ENCODE measurements at places on chromosomes 7 and 10.

DNA sequence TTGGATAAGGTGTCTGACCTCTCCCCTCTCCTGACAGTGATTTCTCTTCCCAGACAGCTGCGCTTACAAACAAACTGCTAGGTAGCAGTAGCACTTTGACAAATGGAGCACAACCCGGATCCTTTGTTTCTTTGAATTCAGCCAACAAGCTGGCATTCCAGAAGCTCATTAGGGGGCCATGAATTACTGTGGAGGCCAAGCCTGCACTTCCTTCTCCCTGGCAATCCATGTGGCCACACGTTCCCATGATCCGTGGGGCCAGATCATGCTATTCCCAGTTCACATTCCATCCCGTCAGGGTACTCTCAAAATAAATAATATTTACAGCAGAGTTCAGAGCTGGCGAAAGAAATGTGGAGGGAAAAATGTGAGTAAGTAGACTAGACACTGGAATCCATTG lies 172.4 kb downstream of the PRPF18 start:
- no peak for DNase-seq

GRCh38 chr7:133836666-133837065 lies 290.5 kb upstream of the LRGUK start:
- no peak for DNase-seq

DNA sequence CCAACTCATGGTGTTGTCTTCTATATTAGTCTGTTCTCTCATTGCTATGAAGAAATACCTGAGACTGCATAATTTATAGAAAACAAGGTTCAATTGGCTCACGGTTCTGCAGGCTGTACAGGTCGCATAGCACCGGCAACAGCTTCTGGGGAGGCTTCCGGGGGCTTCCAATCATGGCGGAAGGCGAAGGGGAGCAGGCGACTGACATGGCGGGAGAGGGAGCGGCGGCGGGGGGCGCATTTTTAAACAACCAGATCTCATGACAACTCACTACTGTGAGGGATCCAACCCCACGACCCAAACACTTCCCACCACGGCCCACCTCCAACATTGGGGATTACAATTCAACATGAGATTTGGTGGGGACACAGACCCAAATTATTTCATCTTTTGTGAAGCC lies 28.7 kb upstream of the GDI2 start:
- no peak for DNase-seq

DNA sequence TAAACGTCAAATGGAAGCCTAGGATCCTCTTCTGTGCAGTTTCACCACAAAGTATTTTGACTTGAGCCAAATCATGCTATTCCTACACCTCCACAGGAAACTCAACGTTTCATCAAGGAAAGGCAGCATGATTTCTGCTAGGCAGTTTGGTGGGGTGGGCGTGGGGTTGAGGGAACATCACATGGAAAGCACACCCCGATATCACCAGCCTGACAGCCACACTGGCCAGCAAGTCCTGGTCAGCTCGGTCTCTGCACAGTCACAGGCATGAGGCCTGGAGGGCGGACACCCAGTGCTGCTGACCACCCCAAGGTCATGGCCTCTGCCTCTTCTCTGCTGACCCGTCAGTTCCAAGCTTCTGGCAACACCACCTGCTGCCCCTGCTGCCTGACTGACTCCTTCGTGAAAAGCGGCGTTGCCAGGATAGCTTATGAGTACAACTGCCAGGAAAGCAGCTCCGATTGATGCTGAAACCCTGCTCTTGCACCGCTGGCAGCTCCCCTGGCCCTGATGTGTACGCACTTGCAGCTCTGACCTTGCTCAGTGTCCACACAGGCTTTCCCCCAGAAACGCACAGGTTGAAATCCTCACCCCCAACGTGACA lies 171.5 kb downstream of the DIP2C start:
- no peak for DNase-seq

DNA sequence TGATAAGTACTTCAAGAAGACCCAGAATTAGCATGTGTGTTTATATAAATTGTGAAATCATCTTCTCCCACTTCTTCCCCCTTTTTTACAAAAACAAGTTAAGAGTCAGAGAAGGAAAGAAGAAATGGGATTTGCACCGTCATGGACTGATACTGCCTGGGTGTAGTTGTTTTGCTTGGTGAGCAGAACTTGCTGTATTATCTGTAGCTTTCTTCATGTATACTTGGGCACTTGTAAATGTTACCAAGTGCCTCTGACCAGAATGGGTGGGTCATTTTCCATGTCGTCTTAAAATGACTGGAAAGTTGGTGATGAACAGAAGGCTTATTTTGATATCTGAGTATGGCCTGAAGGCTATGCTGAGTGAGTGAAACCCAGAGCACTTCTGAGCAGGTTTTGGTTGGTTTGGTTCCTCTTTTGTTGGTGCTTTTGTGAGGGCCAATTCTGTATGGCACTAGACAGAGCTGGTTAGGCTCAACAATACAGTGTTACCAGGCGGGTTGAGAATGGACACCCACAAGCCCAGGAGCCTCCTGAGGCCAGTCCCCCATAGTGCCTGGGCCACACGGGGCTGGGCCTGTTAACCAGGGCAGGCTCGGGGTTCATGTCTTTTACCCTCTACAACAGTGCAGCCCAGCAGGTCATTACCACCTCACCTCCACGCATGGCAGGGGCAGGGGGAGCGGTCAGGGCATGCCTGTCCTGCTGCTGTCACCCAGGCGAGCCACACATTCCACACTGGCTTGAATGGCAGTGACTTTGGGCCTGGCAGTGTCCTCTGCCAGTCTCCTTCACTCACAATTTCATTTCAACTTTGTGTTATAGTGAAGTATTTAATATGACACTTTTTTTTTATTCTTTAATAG lies 115.1 kb downstream of the CCNY start:
- no peak for DNase-seq

DNA sequence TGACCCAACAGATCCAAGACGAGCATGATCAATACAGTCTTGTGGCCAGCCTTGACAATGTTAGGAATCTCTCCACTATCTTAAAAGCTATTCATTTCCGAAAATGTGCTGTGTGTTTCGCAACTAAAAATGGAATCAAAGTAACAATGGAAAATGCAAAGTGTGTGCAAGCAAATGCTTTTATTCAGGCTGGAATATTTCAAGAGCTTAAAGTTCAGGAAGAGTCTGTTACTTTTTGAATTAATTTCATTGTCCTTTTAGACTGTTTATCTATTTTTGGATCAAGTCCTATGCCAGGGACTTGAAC lies 24.3 kb upstream of the TIAL1 start:
- no peak for DNase-seq

DNA sequence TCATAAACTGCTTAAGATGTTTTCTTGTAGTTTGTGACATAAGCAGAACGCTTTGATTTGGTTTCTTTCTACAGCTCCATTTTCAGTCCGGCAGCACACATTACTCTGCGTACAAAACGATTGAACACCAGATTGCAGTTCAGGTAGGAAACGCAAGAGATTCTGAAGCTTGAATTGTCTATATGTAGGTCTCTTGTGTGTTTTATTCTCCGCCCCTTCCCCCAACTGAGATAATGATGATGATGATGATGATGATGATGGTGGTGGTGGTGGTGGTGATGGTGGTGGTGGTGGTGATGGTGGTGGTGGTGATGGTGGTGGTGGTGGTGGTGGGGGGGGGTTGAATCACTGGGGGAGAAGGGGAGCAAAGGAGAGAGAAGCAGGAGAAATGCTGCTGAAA lies 14.4 kb downstream of the TCF7L2 start:
- no peak for DNase-seq

DNA sequence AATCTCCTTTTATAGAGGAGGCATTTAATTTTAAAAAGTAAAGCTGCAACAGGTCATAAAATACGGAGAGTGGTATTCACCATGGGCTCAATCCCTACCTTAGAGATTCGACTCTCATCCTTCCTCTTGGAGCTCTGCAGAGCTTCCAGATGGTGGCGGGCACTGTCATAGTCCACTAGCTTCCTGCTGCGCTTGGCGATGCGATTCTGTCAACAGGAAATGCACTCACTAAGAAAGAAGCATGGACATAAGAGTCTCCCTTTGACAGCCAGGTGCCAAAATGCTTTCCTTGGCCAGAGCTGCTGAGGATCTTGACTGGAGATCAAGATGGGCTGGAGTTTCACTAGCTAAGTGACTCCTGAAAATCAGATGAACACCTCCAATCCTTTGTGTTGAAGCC lies 154.4 kb downstream of the AMPH start:
- no peak for DNase-seq

- DNase-seq, result no peak
These were observed 37.8 kb upstream of the CHST15 start for GRCh38 chr10:124131172-124131571.

DNA sequence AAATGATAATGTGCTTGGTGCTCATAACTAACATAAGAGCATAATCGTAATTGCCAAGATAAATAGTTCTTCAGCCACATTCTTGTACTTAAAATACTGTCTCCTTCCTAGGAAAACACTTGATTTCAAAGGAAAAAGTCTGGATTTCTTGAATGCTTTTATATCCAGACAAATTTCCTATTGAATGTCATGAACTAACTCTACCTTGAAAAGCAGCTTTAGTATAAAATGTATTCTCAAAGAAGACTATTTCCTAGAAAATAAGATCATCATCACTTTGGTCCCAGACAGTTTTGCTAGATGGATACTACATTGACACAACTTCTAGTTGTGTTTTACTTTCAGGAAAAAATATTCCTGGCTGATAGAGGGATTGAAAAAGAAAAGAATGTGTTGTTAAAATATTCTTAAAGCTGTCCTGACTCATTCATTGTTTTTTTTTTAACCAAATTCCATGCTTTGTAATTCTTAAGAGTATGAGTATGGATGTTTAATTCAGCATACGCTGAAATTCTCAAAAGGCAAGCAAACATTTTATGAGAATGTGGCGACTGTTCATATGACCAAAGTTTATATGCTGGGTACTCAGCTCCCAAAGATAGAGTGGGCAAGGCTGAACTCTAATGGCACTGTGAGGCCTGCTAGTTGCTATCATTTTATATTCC lies 106.1 kb downstream of the PPP1R3A start:
- peak; percentile 10 for DNase-seq

- DNase-seq, result no peak
These were observed 231.7 kb upstream of the CNTNAP2 start for GRCh38 chr7:145884716-145885514.

DNA sequence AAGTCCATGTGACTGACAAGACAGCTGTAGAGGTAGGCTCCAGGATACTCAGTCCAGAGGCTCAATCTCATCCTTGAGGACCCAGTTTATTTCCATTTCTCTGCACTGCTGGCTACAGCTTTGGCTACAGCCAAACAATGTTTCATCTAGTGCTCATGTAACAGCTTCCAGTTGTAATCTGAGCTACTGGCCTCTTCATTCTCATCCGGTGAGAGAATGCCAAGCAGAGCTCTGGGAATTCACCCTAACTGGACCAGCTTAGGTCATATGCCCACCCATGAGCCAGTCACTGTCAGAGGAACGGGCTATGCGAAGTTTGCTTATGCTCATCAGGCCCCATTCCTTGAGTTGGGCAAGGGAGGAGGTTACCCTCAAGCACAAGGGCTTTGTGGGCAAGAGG lies 192.9 kb downstream of the EVX1 start:
- DNase-seq, result peak; percentile 27

DNA sequence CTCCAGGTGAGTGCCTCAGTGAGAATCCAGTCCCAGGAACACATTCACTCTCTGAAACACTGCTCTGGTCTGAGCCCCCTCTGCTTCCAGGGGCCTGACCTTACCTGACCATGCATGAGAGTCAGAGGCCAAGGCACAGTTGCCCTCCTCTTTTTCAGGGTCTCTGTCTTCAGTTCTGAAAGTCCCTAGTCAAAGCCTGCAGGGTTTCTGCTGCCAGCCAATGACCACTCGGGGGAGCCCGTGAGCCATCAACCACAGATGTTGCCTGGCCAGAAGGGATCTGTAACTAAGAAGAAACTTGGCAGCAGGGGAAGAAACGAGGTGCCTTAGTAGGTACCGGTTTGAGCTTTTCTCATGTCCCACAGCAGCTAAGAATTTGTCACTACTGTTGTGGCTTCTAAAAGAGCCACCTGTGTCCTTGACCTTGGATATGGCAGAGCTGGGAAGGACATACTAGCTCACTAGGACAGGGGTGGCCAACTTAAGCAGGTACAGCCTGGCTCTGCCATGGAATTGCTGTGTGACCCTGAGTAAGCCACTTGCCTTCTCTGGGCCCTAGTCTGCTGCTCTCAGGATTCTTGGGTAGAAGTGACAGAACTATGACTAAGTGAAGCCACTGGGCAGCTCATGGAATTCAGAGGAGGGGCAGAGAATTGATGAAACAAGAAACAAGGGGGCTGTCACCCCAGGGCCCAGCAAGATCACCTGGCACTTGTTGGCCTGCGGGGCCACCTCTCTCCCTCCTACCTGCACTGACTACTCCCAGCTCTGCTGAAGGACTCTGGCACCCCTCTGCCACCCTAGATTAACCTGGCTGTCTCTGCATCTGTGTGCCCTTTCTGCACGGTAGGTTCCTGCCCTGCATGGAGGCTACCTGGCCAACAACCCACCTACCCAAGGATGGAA lies 83.8 kb upstream of the GPR26 start:
- DNase-seq, result peak; percentile 61

DNA sequence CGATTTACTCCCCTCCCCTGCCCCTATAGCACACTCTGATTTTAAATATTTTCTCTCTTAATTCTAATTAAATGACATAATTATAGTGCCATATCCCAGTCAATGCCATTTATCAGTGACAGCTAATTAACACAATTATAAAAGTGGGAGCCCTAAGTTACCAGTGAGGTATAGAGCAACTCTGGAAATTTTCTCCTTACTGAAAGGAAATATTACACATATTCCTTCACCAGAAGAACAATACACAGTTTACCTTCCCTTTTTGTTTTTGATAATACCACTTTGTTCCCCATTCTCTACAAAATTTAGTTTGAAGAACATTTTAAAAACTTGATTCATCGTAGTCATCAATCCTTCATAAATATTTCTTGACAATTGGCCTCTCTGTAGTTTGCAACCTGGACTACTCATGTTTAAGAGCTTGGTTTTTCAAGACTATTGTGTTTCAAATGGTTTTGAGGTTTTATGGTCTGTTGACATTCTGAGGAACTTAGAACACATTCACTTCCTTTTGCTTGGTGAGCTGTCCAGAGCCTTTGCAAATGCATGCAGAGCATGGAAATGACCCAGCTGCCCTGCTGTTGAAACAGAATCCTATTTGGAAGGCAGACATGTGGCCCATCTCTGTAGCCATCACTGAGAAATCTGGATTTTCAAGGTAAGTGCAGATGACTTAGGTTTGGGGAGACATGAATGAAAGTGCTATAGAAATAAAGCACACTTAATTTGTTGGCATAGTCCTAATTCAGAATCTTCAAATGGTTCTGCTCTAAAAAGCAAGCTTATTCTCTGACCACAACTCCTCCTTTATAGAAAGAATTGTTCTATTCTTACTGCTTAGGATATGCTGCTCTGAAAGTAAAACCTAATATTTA lies at the start of gene GPR141:
Gene GPR141 (plus strand): TSS at position 521 of the 875 bp plus-strand sequence. CDS start 56,628 bp downstream, outside the sequence.
- DNase-seq, result no peak

GRCh38 chr10:28316696-28317095 lies 13.8 kb upstream of the MPP7 start:
- no peak for DNase-seq

- DNase-seq, result peak; percentile 69
These were observed 36.1 kb downstream of the PPP1R3C start for GRCh38 chr10:91596825-91597196.

- DNase-seq, result no peak
These were observed 10.9 kb downstream of the SPOCK2 start for GRCh38 chr10:72077275-72077990.

GRCh38 chr7:26306790-26307189 lies 15.1 kb downstream of the SNX10 start:
- no peak for DNase-seq

GRCh38 chr7:132575419-132575981 lies 770 bp downstream of the PLXNA4 start:
- peak; percentile 36 for DNase-seq

- DNase-seq, result no peak
These were observed 657.4 kb upstream of the ZWINT start for GRCh38 chr10:57018452-57018851.

- DNase-seq, result no peak
These were observed 291.7 kb upstream of the NPVF start for GRCh38 chr7:25520017-25520416.
